OCI-LY7 (cell line): ENCODE measurements at places on chromosomes 11 and 22.

DNA sequence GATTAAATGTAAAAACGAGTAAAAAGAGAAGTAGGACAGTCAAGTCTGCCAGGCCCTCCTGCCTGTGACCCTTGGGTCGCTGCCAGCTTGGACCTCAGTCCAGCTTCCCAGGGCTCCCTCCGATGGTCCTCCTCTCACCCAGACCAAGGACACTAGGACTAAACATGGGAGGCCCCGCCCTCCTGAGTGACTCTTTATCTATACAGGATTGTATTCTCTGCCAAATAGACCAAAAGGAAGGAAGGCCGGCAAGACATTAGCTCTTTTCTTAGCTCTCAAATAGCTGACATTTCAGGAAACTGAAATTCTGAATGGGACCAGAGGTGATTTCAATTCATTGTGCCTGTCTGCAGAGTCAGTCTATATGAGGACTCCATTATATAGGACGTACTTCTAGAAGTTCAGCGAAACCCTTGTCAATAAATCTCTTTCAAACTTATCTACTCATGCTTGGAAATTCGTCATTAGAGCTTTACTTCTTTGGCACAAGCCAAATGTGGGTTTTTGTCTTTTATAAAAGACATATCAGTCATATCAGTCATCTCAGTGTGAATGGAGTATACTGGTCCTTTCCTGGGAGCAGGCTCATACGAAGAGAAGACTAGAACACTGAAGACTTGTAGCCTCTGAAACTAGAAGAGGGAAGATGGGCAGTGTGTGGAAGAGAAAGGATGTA is 28.5 kb downstream of the ADORA2A start:
- no peak for DNase-seq

GRCh38 chr11:18091731-18092130 is 14.2 kb downstream of the SAAL1 start:
- DNase-seq: no peak

DNA sequence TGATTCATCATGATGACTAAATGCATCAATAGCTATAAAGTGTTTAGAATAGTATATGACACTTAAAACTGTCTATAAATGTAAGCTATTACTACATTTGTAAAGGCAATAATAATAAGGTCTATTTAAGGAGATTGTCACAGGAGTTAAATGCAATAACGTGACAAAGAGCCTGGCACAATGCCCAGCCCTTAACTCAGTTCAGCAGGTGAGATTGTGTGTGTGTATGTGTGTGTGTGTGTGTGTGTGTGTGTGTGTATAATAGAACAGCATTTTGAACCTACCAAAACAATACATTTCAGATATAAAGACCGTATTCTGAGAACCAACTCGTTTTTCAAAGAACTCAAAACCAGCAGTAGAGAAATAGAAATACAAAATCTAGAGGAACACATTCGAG is 177.5 kb downstream of the MYO18B start:
- DNase-seq: no peak

DNA sequence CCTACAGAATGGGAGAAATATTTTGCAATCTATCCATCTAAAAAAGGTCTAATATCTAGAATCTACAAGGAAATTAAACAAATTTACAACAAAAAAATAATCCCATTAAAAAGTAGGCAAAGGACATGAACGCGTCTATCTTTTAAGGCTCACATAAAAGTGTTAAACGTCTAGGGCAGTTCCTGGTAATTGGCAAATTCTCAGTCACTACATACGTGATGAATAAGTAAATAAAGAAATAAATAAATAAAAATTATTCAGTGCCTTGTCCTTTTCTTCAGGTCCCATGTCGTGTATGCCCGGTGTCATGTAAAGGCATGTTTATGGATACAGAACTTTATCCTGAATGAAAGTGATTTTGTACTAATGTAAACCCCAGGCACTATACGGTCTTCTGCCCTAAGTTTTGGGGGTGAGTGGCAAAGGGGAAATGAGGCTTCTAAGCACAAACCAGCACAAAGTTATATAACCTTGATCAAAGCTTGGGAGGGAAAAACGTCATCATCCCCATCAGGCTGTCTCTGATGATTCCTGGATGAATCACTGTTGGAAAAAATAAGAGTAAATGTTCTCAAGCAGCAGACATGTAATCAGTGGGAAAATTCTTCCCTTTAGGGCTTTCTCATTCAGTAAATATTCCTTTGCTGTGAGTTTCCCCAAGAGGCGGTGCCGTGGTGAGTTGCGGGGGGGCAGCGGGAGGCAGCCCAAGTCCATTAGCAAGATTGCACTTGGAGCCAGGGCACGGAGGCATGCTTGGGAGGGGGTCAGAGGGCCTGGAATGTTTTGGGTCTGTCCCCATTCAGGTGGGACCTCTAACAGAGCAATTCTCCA is 30.4 kb upstream of the MICAL2 start:
- DNase-seq: no peak

- no peak for DNase-seq
Measured at GRCh38 chr11:117766576-117766975, 30.4 kb downstream of the DSCAML1 start.
